Breast epithelium (tissue), 4 donors: ENCODE measurements at places on chromosomes 1 and 21. TPM values are rescaled to one million over a fixed set of nuclear protein-coding genes. Genes with fewer than 3 reads are reported as not detected.

- peak overlapping the region; percentile 28 for H3K27ac ChIP-seq
- no peaks in the 10 kb centered on the region for H3K36me3 ChIP-seq
- H3K4me1 ChIP-seq, result no peaks in the 10 kb centered on the region
- no peak overlapping the region for H3K4me3 ChIP-seq
- no peaks in the 10 kb centered on the region for H3K27me3 ChIP-seq
- no peak for DNase-seq
Measured at GRCh38 chr21:15444118-15444960, 285.4 kb upstream of the USP25 start.

DNA sequence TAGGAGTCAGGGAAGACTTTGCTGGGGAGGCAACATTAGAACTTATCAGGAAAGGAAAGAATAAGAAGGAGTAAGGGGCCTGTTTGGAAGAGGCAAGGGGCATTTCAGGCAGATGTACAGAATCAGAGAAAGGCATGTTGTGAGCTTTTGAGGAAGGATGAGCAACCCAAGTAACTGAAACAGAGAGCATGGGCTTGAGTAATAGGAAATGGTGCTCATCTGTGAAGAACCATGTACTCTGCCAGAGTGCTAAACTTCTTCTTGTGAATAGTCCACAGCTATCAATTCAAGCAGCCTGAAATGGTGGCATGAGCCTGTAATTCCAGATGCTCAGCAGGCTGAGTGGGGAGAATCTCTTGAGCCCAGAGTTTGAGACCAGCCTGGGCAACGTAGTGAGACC lies 19.2 kb upstream of the PIGK start:
- DNase-seq, result no peak
- no peak overlapping the region for H3K4me3 ChIP-seq
- H3K36me3 ChIP-seq, result no peaks in the 10 kb centered on the region
- H3K4me1 ChIP-seq, result no peaks in the 10 kb centered on the region
- no peaks in the 10 kb centered on the region for H3K27me3 ChIP-seq
- H3K27ac ChIP-seq, result no peak overlapping the region

DNA sequence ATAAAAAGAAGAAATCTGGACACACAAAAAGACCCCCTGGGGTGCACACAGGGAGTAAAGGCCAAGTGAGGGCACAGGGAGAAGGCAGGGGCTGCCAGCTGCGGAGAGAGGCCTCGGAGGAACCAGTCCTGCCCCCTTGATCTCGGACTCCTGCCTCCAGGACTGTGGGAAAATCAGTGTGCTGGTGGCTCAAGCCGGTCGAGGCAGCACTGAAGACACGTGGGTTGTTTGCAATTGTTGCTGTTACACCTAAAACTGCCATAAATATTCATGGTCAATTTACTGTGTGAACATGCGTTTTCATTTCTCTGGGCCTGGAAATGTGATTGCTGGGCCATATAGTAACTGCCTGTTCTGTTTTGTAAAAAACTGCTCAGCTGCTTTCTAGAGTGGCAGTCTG lies 18.5 kb downstream of the IBA57 start:
- H3K4me1 ChIP-seq, result no peaks in the 10 kb centered on the region
- H3K36me3 ChIP-seq, result no peaks in the 10 kb centered on the region
- no peaks in the 10 kb centered on the region for H3K27me3 ChIP-seq
- H3K27ac ChIP-seq, result no peak overlapping the region
- DNase-seq, result no peak
- no peak overlapping the region for H3K4me3 ChIP-seq

Gene PAPPA2
- total RNA-seq, result 2.6 TPM

- no peak for DNase-seq
- H3K27me3 ChIP-seq, result no peaks in the 10 kb centered on the region
- H3K36me3 ChIP-seq, result peaks cover 8% of the 10 kb centered on the region
Measured at GRCh38 chr1:21216835-21217811, 40.4 kb upstream of the EIF4G3 start.

Gene CFAP141
- not detected for total RNA-seq

Gene WDR77
- 30.2 TPM for total RNA-seq

DNA sequence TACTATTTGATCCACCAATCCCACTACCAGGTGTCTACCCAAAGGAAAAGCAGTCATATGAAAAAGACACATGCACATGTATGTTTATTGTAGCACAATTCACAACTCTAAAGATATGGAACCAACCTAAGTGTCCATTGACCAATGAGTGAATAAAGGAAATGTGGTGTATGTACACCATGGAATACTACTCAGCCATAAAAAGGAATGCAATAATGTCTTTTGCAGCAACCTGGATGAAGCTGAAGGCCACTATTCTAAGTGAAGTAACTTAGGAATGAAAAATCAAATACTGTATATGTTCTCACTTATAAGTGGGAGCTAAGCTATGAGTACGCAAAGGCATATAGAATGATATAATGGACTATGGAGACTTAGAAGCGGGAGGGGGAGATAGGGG lies 12.6 kb downstream of the ADIPOR1 start:
- DNase-seq, result no peak
- no peaks in the 10 kb centered on the region for H3K4me1 ChIP-seq

GRCh38 chr1:16386454-16387113 lies 19.5 kb downstream of the SZRD1 start:
- peaks cover 6% of the 10 kb centered on the region for H3K4me1 ChIP-seq
- DNase-seq, result no peak
- H3K27ac ChIP-seq, result peak overlapping the region; percentile 74
- H3K36me3 ChIP-seq, result no peaks in the 10 kb centered on the region
- H3K27me3 ChIP-seq, result no peaks in the 10 kb centered on the region

GRCh38 chr1:156539818-156540355 lies 32.5 kb downstream of the IQGAP3 start:
- H3K27me3 ChIP-seq, result no peaks in the 10 kb centered on the region
- no peak overlapping the region for H3K27ac ChIP-seq
- no peak for DNase-seq
- H3K4me3 ChIP-seq, result no peak overlapping the region

DNA sequence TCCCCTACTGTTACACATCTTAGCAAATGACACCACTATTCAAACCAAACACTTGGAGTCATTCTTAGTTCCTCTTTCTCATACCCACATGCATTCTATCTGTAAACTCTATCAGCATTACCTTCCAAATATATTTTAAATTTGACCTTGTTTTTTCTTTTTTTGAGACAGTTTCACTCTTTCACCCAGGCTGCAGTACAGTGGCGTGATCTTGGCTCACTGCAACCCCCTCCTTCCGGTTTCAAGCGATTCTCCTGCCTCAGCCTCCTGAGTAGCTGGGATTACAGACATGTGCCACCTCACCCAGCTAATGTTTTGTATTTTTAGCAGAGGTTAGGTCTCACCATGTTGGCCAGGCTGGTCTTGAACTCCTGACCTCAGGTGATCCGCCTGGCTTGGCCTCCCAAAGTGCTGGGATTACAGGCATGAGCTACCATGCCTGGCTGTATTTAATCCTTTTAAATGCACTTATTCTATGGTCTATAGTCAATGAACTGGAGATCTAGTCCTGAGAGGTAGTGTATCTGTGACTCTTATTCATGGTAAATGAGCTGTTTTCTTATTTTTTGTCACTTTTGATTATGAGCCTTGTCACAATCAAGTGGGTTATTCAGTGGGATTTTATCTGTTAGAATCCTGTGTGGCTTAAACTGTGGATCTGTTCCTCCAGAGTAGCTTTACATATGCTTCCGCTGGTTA lies 73.1 kb downstream of the GATAD2B start:
- no peak for DNase-seq
- H3K27ac ChIP-seq, result no peak overlapping the region
- no peaks in the 10 kb centered on the region for H3K4me1 ChIP-seq
- no peaks in the 10 kb centered on the region for H3K27me3 ChIP-seq
- H3K36me3 ChIP-seq, result no peaks in the 10 kb centered on the region

DNA sequence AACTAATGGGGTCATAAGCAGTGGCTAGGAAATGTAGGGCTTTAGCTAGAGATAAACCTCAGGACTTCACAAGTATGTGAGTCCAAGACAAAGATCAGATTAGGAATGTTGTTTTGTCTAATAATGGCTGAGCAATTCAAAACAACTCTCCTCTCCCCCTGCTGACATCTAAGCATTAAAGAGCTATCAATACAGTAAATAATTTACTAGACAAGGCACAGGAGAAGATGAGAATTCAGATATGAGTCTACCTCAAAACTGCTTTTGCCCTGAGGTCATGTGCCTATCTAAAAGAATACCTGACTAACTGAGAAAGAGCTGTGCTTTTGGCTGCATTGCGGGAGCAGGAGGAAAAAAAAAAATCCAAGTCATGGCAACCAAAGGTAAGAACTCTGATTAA lies 86.8 kb downstream of the SPATA17 start:
- no peaks in the 10 kb centered on the region for H3K27me3 ChIP-seq
- H3K36me3 ChIP-seq, result no peaks in the 10 kb centered on the region
- no peaks in the 10 kb centered on the region for H3K4me1 ChIP-seq
- no peak for DNase-seq

Gene GLIS1
- total RNA-seq, result 0.16 TPM

Gene S100A7
- not detected for total RNA-seq
